ENCODE measurements at places on chromosomes 5 and 9.
A peak's percentile ranks its signal among the peaks of the same experiment; 100 is the strongest.

DNA sequence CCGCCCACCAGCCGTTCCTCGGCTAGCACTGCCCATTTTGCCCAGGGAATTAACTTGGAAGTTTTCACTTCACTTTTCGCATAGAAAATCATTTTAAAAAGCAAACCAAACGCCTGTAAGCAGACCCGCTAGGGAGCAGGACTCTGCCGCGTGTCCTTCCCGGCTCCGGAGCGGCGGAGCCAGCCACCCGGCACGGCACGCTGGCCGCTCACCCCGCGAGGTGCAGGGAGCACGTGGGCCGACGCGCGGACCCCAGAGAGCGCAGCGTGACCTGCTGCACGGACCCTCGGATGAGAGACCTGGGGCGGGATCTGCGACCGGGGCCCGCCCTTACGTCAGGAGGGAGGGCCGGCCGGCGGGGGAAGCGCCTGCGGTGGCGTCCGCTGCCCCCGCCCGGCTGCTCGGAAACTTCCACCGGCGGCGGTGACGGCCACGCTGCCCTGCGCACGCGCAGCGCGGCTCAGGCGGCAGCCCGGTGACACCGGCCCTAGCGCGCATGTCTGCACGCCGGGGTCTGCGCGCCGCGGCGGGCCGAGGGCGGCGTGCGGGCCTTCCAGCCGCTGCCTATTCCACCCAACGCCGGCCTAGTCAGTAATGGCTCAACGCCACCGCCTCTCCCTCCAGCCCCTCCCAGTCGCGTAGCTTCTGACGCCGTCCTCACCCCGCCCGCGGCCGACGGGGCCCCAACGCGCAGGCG is 507 bp upstream of the TENT4A start:
- DNase-seq: peak; percentile 96

DNA sequence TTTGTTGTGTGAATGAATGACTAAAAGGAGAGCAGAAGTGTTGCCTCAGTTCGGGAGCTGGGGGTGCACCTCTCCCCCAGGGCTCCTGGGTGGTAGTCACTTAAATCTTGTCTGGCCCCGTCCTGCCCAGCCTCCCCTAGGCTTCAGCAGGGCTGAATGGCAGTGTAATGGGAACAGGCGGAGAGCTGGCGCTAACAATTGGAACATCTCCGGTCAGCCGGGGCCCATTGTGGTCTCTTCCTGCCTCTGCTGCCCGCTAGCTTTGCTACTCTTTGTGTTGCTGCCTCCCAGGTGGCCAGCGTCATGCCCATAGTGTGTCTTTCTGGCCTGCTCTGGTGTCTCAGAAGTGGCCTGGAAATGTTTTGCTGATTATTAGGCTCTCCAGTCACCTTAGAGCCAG is 62.3 kb downstream of the RGS3 start:
- DNase-seq: no peak

- DNase-seq: peak; percentile 60
Measured at GRCh38 chr5:139908749-139909148, 113.1 kb downstream of the PSD2 start.

- peak; percentile 56 for DNase-seq
Measured at GRCh38 chr5:14706615-14707021, 42.1 kb downstream of the OTULIN start.

DNA sequence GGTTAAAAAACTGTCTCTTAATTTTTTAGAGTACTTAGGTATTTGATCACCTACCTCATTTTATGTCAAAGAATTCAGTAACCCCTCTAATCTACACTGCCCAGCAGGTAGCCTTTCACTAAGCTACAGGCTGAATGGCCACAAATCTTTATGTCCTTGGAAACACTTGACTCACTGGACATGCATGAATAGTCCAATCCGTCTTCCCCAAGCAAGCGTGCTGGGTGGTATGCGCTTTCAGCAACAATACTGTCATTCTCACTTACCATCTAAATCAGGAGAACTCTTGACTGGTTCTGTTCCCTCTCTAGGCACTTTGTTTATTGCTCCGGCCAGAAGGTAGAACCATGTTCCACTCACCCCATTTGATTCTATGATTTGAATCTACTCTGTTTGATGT is 73.1 kb downstream of the TRPM3 start:
- DNase-seq: no peak

DNA sequence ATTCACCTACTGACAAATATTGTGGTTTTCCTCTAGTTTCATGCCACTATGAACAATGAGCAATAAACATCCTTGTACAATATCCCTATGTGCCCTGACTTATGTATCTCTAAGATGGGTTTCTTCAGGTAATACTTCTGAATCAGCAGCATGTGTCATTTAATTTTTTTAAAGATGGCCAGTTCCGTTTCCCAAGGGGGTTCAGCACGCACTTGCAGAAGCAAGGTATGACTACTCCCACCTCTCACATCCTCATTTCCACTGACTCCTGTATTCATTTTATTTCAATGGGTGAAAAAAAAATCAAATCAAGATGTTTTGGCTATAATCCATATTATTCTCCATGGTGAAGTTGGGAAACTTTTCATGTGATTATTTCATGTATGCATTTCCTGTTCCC is 14.7 kb upstream of the ADAMTS19 start:
- no peak for DNase-seq

DNA sequence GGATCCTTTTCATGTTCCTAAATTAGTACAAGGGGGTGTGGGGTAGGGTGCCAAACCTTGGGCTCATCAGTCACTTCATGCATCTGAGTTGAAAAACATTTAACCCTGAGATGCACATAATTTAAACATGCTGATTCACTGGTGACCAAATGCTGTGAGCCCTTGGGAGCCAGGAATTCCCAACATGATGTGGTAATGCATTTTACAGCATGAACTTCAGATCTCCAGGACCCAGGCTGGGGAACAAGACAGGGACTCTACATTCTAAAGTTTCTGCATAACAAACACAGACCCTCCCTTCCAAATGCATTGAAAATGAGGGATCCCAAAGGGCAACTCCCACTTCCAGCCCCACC is 322.2 kb downstream of the NDUFS4 start:
- DNase-seq: peak; percentile 25

- DNase-seq: no peak
Measured at GRCh38 chr5:150246429-150246828, 43.1 kb downstream of the CAMK2A start.

GRCh38 chr5:151881621-151882225 is 42.9 kb downstream of the GLRA1 start:
- no peak for DNase-seq

Data from fibroblast of the aortic adventitia (primary cell).